ENCODE measurements at places on chromosomes 5 and 9.

DNA sequence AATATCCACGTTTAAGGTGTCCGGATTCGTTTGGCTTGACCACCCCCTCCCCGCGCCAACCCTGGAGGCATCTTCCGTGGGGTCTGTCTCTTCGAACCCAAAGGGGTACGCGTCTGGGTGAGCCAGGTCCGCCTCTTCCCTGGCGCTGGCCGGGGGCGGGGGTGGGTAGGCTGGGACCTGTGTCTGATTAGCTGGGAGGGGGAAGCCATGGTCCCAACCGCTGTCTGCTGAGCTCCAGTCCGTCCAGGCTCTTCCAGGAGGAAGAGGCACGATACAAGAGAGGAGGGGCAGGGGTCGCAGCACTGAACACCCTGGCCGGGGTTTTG is at the start of gene LVRN:
Gene LVRN (plus strand): TSS at position 237 of the 326 bp plus-strand sequence. CDS start 143 bp downstream, outside the sequence.
- DNase-seq, result no peak

- DNase-seq, result no peak
These were observed 12.2 kb upstream of the HMGCR start for GRCh38 chr5:75324791-75325190.

DNA sequence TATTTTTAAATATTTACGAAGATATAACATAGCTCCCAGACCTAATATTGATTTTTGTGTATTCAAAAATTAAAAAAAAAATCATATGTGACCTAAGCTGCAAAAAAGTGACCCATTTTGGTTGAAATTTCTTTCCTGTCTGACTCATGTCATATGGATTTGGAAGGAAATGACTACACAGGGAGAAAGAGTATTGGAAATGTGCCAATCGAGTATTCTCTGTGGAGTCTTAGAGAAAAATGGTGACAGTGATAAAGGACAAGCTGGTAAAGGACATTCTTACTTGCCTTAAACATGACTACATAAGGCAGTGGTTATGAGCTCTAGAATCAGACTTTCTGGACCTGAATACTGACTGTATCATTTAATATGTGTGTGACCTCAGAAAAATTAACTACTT is 262.9 kb upstream of the PTPRD start:
- no peak for DNase-seq

GRCh38 chr5:74953937-74954720 is 87.9 kb upstream of the FAM169A start:
- DNase-seq, result no peak

GRCh38 chr9:133955821-133956411 is 36.2 kb downstream of the VAV2 start:
- DNase-seq, result peak; percentile 86

- DNase-seq, result no peak
These were observed 19.0 kb downstream of the SNX24 start for GRCh38 chr5:122864400-122864799.

- DNase-seq, result no peak
These were observed 166.4 kb downstream of the TLE1 start for GRCh38 chr9:81522716-81523551.

DNA sequence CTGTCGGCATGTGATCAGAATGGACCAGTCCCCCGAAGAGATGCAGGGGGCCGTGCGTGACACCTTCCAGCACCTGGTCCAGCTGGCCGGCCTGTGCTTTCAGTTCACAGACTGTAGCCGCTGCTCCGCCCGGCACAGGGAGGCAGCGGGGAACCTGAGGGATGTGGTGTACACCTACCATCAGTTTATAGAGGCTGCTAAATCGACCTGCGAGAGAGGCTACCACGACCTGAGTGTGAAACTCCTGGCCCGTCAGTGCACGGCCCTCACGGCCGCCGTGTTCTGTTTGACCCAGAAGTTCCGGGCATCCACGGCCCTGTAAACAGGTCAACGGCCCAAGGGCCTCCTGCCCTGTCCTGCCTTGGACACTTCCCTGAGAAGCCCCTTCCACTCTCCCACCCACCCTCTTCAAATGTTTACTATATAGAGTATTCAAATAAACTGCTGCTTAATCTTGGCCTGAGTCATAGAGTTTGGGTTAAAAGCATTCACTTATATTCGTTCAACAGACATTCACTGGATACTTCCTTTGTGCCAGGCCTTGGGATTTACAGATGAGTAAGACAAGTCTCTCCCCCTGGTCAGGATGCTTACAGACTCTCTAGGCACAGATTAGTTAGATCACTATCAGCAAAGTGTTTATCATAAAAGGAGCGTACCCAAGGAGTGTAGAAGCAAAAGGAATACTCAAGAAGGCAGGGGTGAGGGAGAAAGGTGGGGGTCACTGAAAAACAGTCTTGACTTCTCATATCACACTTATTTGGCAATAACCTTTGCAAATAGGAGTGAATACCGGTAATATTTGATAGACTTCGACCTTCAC is 6.9 kb upstream of the TRMT10B start:
- no peak for DNase-seq

GRCh38 chr5:167425161-167425560 is 866.3 kb upstream of the WWC1 start:
- no peak for DNase-seq

GRCh38 chr5:40446910-40447309 is 232.8 kb upstream of the PTGER4 start:
- DNase-seq, result no peak

Data from GM12892 (cell line).